ENCODE measurements at places on chromosomes 16 and 17.

GRCh38 chr17:11898526-11899235 is 98.6 kb downstream of the ZNF18 start:
- DNase-seq, result no peak

DNA sequence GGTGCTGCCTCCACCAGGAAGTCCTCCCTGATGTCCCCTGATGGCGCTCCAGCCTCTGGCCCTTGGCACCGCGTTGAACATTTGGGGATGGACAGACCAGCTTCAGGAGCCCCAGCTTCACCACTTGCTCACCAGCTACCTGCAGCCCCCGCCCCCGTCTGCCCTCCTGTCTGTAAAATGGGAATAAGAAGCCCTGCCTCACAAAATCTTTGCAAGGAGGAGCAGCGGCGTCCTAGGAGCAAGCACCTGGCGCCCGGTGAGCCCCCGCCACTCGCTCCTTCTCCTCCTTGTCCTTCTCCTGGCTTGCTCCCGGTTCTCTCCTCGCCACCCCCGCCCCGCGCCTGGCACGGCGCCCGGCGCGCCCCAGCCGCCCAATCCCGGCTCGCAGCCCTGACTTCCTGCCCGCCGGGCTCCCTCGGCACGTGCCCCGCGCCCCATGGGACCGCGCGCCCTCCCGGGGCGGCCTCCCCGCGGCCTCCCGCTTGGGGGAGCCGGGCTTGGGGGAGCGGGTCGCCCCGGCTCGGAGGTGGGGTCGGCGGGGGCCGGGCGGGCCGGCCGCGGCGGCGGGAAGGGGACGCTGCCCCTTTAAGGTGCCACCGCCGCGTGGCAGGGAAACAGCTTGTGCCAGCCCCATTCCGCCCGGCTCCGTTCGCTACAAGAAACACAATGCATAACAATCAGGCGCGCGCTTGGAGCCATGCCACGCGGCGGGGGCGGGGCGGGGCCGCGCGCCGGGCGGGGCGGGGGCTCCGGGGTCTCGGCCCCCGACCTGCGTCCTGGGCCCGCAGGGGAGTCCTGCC is 9.1 kb upstream of the PPP1R1B start:
- peak; percentile 86 for DNase-seq

DNA sequence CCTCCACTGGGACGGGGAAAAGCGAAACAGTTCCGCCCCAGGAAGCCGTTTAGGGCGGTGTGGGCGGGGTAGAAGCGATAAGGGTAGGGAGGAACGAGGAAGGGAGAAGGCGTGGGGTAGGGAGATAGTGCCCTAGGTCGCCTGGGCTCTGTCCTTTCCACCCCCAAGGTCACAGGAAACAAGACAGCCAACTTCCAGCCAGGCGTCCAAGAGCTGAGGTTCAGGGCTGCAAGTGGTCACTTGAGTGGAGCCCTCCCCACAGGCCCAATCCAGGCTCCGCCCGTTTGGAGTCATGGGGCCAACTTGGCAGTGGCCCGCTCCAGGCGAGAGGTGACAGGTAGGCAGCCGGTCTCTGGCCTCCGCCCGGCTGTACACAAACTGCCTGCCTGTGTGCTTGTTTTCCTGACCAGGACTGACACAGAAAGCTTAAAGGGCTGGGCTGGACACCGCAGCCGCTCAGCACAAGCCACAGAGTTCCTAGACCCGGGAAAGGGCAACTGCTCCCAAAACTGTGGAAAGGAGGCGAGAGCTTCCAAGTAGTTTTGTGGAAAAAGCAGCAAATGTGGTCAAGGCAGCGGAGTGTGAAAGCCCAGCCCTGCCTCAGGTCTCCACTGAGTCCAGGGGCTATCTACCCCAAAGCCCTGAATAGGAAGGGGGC is at the start of gene RILP:
RILP (minus strand) TSS at position 23 of the 658 bp plus-strand sequence. CDS start 62 bp downstream, outside the sequence.
- DNase-seq, result peak; percentile 23

- DNase-seq, result no peak
These were observed 46.3 kb downstream of the ABCC12 start for GRCh38 chr16:48109475-48109874.

GRCh38 chr17:82281502-82282238 is 8.2 kb upstream of the CSNK1D start:
- DNase-seq, result no peak

DNA sequence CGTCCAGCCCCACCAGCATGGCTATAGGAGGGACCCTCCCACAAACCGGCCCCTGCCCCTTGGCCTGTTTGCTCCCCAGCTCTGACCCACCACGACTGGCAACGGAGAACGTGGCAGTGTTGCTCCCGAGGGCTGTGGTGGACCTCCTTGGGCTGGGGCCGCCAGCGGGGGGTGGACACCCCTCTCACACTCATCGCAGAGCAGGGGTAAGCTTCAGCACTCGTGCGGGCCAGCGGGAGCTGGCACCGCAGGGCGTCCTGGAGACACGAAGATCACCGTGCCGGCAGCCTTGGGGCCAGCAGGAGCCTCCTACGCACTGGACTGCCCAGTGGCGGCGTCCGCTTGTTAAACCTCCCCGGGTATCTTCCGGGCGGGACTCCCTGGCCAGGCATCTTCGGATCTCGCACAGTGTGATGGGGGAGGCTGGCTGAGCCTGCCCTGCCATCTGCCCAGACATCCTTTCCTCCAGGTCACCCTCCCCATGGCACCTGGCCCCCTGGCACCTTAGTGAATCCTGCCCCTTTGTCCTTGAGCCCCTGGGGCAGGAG is 53.5 kb downstream of the ABR start:
- DNase-seq, result no peak

DNA sequence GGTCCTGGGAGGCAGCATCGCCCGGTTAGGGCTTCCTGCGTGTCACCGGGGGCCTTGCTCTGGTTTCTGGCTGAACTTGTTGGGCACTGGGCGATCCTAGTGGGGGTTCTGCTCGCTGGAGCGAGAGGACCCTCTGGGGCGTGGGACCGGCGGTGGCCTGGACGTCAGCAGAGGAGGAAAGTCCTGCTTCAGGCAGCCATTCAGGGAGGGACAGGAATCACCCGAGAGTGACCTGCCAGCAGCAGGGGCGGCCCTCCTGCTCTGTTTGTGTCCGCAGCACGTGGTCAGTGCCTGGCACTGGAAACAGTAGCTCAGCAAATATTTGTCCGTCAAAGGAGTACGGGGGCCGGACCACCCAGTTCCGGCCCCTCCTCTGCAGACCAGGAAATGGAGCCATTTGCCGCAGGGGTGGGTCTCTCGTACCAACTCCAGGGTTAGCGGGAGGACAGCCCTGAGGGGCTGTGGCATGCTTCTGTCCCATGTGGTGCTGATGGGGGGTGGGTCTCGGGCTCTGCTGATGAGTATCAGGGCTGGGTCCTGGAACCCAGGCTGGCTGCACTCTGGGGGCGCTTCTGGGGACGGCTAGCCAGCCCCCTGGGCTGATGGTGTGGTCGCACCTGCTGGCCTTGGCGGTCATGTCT is 48.3 kb downstream of the BAIAP2 start:
- no peak for DNase-seq

DNA sequence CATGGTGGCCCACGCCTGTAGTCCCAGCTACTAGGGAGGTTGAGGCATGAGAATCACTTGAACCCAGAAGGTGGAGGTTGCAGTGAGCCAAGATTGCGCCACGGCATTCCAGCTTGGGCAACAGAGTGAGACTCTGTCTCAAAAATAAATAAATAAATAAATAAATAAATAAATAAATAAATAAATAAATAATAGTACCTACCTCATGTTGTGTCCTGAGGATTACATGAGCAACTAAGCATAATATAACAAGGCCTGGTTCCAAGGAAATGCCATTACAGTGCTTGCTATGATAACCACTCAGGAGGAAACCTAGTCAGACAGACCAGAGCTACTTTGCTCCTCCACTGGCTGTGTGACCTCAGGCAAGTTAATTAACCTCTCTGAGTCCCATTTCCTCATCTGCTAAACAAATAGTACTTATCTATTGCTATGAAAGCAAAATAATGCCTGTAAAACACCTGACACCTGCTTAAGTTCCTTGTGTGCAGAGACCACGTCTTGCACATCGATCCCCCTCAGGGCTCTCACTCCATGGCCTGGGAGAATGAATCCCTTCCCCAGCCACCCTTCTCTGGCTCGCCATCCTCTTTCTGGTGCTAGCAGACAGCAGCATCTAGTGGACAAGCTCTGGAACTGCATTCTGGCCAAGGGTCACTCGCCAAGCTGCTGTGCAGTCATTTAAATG is 7.5 kb downstream of the EPOP start:
- DNase-seq, result peak; percentile 69

Data from NCI-H345 (cell line).